ENCODE measurements at places on chromosomes 4 and X. TPM values are rescaled to one million over a fixed set of nuclear protein-coding genes. Genes with fewer than 3 reads are reported as not detected.

VSIG1 gene
- 0.19 TPM for total RNA-seq

TRIML2 gene
- not detected for total RNA-seq

DNA sequence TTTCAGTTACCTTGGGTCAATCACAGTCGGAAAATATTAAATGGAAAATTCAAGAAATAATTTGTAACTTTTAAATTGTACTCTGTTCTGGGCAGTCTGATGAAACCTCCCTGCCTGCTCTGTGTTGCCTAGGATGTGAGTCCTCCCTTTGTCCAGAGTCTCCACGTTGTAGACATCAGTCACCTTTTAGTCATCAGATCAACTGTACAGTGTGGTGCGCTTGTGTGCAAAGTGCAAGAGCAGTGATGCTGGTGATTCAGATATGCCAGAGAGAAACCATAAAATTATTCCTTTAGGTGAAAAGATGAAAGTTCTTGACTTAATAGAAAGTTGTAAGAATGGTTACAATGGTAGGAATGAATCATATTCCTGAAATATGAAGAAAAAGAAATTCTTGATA is 1.4 kb downstream of the SPATA4 start:
- H3K27ac ChIP-seq = no peak overlapping the region
- DNase-seq = no peak
- H3K4me1 ChIP-seq = no peaks in the 10 kb centered on the region

GRCh38 chrX:43836435-43837184 is 45.6 kb downstream of the MAOB start:
- peaks cover 4% of the 10 kb centered on the region for H3K4me1 ChIP-seq
- no peak overlapping the region for H3K4me3 ChIP-seq
- no peak for DNase-seq
- H3K27me3 ChIP-seq = no peaks in the 10 kb centered on the region
- no peaks in the 10 kb centered on the region for H3K36me3 ChIP-seq

PPBP gene
- total RNA-seq = not detected

DNA sequence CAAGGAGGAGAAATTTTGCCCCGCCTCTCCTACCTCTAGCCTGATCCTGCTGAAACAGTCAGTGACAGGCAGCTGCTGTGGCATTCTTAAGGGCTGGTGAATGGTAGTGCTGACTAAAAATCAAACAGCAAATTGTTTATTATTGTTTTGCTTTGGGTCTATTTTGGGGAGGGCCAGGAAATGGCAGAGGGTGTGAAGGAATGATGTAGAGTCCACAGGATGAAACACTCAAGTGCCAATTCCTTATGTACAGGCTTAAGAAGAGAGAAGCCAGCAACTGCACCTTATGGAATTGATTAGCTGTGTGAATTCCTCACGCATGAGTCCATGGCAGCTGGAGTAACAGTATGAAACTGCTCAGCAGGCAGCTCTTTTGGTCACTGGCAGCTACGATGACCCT is 39.7 kb downstream of the VEGFC start:
- DNase-seq = no peak
- H3K4me1 ChIP-seq = no peaks in the 10 kb centered on the region
- H3K36me3 ChIP-seq = no peaks in the 10 kb centered on the region
- H3K27ac ChIP-seq = no peak overlapping the region
- no peaks in the 10 kb centered on the region for H3K27me3 ChIP-seq
- no peak overlapping the region for H3K4me3 ChIP-seq

CTAG1B gene
- total RNA-seq = not detected

- H3K4me3 ChIP-seq = no peak overlapping the region
- no peaks in the 10 kb centered on the region for H3K36me3 ChIP-seq
- H3K4me1 ChIP-seq = no peaks in the 10 kb centered on the region
- H3K27me3 ChIP-seq = no peaks in the 10 kb centered on the region
- no peak for DNase-seq
- H3K27ac ChIP-seq = no peak overlapping the region
Observed at GRCh38 chr4:67575232-67576058, 16.9 kb downstream of the STAP1 start.

DNA sequence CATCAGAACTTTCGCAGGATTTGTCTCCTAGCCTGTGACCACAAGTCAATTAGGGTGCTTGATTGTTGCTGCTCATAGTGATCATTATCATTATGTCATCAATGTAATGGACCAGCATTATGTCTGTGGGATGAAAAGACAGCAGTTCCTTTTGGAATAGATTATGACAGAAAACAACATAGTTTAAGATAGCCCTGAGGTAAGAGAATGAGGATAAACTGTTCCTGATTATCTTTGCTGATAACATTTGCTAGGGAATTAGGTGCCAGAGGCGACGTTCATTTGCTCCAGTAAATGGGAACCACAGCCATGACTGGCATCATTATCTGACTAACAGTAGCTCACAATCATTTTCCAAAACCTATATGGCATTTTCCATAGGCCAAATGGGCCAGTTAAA is 12.7 kb upstream of the THOC2 start:
- no peaks in the 10 kb centered on the region for H3K36me3 ChIP-seq
- DNase-seq = no peak
- no peak overlapping the region for H3K27ac ChIP-seq
- no peak overlapping the region for H3K4me3 ChIP-seq
- no peaks in the 10 kb centered on the region for H3K27me3 ChIP-seq
- no peaks in the 10 kb centered on the region for H3K4me1 ChIP-seq

DNA sequence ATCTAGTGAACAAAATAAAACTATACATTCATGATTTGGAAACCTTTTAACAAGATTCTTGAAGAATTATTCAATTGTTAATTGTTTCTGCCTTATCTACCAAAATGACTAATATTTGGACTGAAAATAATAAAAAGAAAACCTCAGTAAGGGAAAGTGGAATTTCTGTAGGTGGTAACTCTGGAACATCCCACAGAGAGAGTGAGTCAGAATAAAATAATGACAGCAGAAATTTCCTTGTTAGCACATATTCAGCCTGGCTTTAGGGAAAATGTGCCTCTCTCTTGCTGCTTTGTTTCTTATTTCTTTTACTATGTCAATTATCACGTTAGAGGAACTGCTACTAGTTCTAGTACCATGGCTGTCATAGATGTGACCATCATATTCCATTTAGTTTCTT is 421.5 kb upstream of the GNPDA2 start:
- H3K36me3 ChIP-seq = no peaks in the 10 kb centered on the region
- H3K4me1 ChIP-seq = no peaks in the 10 kb centered on the region
- H3K27ac ChIP-seq = no peak overlapping the region
- H3K4me3 ChIP-seq = no peak overlapping the region
- H3K27me3 ChIP-seq = no peaks in the 10 kb centered on the region

AKAP4 gene
- not detected for total RNA-seq

RTL3 gene
- total RNA-seq = 0.19 TPM

GRCh38 chr4:20462426-20463175 is 210.9 kb downstream of the SLIT2 start:
- H3K27me3 ChIP-seq = no peaks in the 10 kb centered on the region
- H3K4me1 ChIP-seq = no peaks in the 10 kb centered on the region
- no peak for DNase-seq

DNA sequence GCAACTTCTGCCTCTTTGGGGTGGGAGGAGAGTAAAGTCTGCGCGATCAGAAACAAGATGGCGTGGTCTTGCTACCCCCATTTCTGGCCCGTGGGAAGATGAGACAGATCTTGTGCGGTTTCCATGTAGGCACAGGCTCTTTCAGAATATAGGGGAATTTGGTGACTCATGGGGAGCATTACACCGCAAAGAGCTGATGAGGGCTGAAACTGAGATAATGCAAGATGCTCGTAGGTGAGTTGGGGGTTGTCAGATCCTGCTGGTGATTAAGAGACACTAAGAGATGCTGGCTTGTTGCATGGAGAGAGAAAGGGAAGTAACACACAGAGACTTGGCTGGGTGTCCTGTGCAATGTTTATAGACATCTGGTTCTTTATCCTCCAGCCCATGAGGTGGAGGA is 1.5 kb downstream of the EVC start:
- H3K27me3 ChIP-seq = no peaks in the 10 kb centered on the region
- no peak overlapping the region for H3K4me3 ChIP-seq
- H3K36me3 ChIP-seq = no peaks in the 10 kb centered on the region
- H3K4me1 ChIP-seq = peaks cover 21% of the 10 kb centered on the region
- DNase-seq = no peak

- H3K4me1 ChIP-seq = no peaks in the 10 kb centered on the region
- DNase-seq = no peak
- no peaks in the 10 kb centered on the region for H3K36me3 ChIP-seq
- no peak overlapping the region for H3K4me3 ChIP-seq
- H3K27ac ChIP-seq = no peak overlapping the region
Observed at GRCh38 chr4:100605144-100605543, 87.3 kb upstream of the EMCN start.

GRCh38 chr4:40462326-40462725 is 127.2 kb downstream of the CHRNA9 start:
- H3K36me3 ChIP-seq = peaks cover 19% of the 10 kb centered on the region
- no peak for DNase-seq
- no peaks in the 10 kb centered on the region for H3K27me3 ChIP-seq

DNA sequence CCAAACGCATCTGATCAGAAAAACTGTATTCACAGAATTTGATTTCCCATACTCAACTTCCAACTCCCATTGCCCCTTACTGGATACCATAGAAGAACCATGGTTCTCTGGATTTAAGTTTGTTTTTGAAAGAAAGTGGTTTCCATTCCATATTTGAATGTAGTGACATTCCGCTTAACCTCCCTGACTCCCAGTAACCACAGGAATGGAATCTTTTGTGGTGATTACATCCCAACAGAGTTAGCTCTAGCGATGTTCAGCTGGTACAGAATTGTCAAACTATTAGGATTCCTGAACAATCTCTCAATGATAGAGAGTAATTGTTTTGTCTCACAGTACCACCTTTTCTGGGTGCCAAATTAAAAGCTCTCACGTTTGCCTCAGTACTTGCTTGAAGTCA is 1.7 kb downstream of the NUDT10 start:
- H3K4me3 ChIP-seq = no peak overlapping the region
- DNase-seq = no peak
- peaks cover 6% of the 10 kb centered on the region for H3K27me3 ChIP-seq
- H3K4me1 ChIP-seq = no peaks in the 10 kb centered on the region

GUCY1A1 gene
- total RNA-seq = 8.6 TPM

- no peak overlapping the region for H3K4me3 ChIP-seq
- peaks cover 12% of the 10 kb centered on the region for H3K4me1 ChIP-seq
- H3K27ac ChIP-seq = no peak overlapping the region
- H3K27me3 ChIP-seq = no peaks in the 10 kb centered on the region
- no peak for DNase-seq
- H3K36me3 ChIP-seq = no peaks in the 10 kb centered on the region
Observed at GRCh38 chrX:72255445-72255844, 16.6 kb upstream of the ERCC6L start.

PPM1K gene
- total RNA-seq = 11.0 TPM

DNA sequence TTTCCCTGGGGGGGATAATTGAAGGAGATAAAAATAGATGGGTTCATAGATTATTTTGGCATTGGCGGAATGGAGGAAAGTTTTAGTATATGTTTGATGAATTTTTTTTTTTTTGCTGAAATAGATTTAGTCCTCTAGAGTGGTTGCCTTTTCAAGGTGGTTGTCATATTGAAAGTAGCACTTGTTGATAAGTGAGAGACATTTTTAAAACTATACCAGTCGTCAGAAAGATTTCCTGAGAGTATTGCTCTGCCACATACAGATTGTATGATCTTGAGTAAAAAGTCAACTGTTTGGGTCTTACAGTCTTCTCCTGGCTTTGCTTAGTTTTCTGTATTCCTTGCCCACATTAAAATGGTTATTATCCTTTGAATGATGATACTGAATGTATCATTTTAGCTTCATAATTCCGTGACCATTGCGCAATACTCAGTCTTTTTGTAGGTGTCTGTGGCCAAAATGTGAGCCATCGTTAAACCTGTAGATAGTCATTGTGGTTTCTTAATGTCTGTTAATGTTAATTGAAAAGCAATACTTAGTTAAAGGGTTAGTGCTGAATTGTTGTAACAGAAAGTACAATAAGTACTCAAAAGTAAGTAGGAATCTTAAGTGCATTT is 7.1 kb downstream of the SMARCAD1 start:
- H3K36me3 ChIP-seq = peaks cover 93% of the 10 kb centered on the region
- H3K27me3 ChIP-seq = no peaks in the 10 kb centered on the region
- no peak overlapping the region for H3K4me3 ChIP-seq
- no peak for DNase-seq
- H3K27ac ChIP-seq = no peak overlapping the region

C4orf50 gene
- total RNA-seq = 0.04 TPM

All from esophagus squamous epithelium (tissue), 5 donors.